Right forelimb (tissue), 1 donor: ENCODE measurements at places on chromosomes 13 and 19.
A peak's percentile ranks its signal among the peaks of the same experiment; 100 is the strongest.

GRCh38 chr19:40666803-40667438 lies 23.5 kb downstream of the NUMBL start:
- DNase-seq: no peak

GRCh38 chr13:40971321-40971720 lies 47.8 kb downstream of the ELF1 start:
- no peak for DNase-seq

DNA sequence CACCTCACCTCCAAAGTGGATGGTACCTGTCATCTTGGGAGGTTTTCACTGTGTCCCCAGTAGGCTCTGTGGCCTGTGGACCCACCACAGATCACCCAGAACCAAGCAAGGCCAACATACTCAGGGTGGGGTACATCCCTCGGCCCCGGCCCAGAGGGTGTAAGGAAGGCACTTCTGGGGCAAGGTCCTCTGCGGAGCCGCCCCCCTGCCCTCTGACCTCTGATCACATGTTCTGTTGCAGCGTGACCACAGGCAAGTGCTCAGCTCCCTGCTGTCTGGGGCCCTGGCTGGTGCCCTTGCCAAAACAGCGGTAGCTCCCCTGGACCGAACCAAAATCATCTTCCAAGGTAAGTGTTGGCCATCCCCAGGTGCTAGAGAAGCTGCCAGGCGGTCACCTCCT lies 36.7 kb downstream of the TMEM161A start:
- no peak for DNase-seq

GRCh38 chr19:1762243-1763117 lies 9.2 kb downstream of the ONECUT3 start:
- DNase-seq: no peak

- DNase-seq: no peak
These were observed 57.2 kb upstream of the ZNRF4 start for GRCh38 chr19:5397804-5398692.

GRCh38 chr13:44051918-44052675 lies 172.4 kb downstream of the LACC1 start:
- DNase-seq: peak; percentile 47

GRCh38 chr19:48192750-48193149 lies 22.3 kb downstream of the ZSWIM9 start:
- no peak for DNase-seq

- no peak for DNase-seq
These were observed 60.8 kb downstream of the AP1M1 start for GRCh38 chr19:16258440-16258903.

DNA sequence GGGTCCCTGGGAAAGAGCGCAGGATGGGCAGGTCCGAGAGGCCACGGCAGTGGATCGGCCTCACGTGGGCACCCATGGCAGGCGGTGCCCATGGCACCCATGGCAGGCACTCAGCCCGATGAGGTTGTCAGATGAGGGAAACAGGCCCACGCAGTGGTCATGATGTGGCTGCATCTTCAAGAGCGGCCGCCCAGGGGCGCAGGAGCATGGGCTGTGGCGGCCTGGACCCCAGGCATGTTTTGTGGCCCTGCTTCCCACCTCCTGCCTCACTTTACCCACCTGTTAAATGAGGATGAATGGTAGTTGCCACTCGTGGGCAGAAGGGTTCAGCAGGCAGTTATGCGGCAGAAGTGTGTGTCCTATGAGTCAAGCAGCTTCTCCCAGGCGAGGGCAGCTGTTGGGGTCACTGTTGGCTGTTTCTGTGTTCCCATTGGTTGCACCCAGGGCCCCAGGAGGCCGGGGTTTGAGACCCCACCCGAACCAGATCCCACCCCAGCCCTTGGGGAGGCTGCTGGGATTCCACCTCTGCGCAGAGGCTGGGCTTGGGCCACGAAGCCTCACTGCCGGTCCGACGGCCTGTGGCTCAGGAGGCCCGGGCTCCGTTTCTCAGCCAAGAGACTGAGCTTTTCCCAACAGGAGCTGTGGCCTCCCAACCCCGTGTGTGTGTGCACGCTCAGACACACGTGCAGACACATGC lies 30.0 kb downstream of the CSNK1G2 start:
- no peak for DNase-seq

- DNase-seq: no peak
These were observed 6.5 kb downstream of the FUZ start for GRCh38 chr19:49806620-49806959.

DNA sequence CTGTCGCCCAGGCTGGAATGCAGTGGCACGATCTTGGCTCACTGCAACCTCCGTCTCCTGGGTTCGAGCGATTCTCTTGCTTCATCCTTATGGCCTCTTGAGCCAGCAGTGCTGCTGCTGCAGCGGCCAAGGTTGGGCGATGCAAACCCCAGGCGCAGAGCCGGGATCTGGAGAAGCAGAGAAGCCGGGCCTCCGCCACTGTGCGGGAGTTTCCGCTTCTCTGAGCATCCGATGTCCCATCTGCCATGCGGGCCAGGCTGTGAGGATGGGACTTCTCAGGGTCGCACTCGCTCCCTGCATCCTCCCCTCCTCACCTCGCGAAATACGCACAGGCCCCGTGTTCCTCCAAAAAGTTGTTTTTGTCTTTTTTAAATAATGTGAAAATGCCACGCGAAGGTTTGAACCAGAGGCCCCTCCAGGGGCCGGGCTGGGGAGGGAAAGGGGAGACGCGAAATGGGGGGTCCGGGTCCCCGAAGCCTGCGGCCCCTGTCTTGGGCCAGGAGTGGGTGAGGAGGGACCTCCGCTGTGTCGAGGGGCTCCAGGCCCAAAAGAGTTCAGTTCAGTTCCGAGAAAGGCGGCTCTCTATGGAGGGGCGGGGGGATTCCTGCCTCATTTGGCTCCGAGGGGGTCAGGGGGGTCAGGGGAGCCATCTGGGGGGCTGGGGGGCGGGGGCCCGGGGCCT lies 15.9 kb downstream of the CYTH2 start:
- DNase-seq: no peak

DNA sequence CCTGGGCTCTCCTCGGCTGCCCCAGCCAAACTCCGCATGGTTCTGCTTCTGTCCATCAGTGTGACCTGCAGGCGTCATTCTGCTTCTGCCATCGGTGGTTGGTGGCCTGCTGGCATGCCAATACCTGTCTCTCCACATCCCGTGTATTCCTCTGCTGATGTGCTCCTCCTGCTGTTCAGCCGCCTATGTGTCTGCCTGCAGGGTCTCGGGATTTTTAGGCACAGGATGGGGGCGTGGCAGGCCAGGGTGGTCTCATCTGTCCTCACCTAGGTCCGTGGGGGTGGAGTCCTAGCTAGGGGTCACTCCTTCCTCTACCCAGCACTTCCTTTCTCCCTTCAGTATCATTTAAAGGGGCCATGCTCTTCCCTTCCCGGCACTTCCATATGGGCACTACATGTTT lies 33.0 kb upstream of the SGCG start:
- DNase-seq: no peak

- DNase-seq: no peak
These were observed 636 bp upstream of the FOXO1 start for GRCh38 chr13:40666933-40667621.

GRCh38 chr19:12695997-12696365 lies 450 bp downstream of the FBXW9 start:
- no peak for DNase-seq

- no peak for DNase-seq
These were observed 599 bp downstream of the SNRNP70 start for GRCh38 chr19:49085868-49086232.

GRCh38 chr13:49395451-49395865 lies 48.4 kb downstream of the CAB39L start:
- no peak for DNase-seq

DNA sequence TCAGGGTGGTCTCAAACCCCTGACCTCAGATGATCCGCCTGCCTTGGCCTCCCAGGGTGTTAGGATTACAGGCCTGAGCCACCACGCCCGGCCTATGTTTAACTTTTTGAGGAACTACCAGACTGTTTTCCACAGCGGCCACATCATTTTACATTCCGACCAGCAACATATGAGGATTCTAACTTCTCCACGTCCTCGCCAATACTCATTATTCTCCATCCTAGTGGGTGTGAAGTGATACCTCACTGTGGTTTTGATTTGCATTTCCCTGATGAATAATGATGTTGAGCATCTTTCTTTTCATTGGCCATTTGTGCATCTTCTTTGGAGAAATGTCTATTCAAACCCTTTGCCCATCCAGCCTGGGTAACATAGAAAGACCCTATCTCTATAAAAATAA lies 14.8 kb downstream of the SLC5A5 start:
- DNase-seq: no peak

DNA sequence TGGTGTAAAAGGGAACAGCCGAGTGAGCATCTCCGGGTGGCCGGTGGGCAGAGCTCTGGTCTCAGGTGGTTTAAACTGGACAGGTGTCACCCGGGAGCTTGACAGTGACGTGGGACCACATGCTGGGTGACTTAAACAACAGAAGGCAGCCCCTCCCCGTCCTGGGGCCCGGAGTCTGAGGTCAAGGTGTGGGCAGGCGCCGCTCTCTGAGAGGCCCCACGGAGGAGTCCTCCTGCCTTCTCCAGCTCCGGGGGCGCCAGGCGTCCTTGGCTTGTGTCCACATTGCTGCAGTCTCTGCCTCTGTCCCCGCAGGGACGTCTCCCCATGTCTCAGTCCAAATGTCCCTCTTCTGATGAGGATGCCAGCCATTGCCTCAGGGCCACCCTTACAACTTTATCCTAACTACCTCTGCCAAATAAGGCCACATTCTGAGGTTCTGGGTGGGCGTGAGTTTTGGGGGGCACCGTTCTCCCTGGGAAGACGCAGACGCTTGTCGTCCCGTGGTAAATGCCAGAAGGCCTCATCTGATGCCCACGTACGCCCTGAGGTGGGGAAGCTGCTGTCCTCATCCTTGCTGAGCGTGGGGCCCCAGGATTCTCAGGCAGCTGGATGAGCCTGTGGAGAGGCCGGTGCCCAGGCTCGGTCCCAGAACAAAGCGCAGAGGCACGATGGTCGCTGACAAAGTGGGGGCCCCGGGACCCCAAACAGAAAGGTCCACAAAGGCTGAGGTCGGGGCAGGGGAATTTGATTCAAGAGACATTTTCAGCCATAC lies 12.9 kb downstream of the GZMM start:
- no peak for DNase-seq

GRCh38 chr19:28929006-28929405 lies 283.9 kb downstream of the UQCRFS1 start:
- no peak for DNase-seq

DNA sequence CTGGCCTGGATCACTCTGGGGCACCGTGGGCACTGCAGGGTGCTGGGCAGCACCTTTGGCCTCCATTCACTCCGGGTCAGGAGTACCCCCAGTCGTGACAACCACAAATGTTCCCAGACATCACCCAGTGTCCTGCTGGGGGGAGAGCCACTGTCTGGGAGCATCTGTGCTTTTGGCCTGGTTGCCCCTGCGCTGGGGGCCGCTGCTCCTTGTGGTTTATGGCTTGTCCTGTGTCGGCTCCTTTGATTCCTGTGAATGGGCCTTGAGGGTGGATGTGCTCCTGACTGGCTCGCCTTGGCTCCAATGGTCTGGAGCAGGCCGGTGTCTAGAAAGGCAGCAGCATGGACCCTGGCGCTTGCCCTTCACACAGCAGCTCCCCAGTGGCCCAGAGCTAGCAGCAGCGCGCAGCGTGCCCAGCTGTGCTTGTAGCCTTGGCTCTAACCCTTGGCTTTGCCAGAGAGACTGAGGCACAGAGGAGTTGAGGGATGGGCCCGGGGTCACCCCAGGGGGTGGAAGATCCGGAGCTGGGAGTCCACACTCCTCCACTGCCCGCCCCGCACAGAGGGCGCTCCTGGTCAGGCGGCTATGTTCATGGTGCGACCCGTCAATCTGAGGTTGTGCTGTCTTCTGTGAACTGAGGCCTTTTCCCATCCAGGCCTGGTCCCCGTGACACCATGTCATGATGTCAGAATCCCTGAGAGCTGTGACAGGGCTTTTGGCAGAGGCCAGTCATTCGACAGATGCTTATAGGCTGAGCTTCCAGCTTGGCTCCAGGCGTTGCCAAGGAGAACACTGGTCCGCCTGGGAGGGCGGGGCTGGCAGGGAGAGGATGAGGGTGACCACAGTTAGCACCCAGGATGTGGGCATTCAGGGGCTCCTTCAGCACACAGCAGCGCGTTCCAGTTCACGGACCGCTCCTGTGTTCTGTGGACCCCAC lies 4.1 kb downstream of the DAZAP1 start:
- no peak for DNase-seq

- DNase-seq: no peak
These were observed 5.9 kb downstream of the CEACAM19 start for GRCh38 chr19:44677019-44677811.

- no peak for DNase-seq
These were observed 233.4 kb downstream of the KCNRG start for GRCh38 chr13:50248516-50249143.

- DNase-seq: peak; percentile 31
These were observed 2.0 kb downstream of the COL4A1 start for GRCh38 chr13:110305001-110305400.

GRCh38 chr13:44908266-44908665 lies 81.0 kb downstream of the NUFIP1 start:
- no peak for DNase-seq

- no peak for DNase-seq
These were observed 108.7 kb downstream of the TEX29 start for GRCh38 chr13:111429064-111429558.

DNA sequence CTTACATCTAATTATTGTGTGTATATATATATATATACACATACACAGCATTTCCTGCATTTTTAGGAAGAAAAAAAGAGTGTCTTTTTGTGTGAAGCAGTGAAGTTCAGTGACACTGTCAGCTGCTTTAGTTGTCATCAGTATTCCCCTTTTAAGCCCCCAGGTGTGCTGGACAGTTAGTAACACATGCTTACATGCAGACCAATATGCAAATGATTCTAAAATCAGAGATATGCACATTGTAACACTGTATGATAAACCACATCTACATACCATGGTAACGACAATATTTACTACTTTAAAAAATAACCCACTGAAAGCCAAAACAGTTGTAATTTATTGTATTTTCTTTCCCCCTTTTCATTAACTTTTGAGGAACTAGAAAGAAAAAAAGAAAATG lies 16.8 kb downstream of the LHFPL6 start:
- DNase-seq: no peak

GRCh38 chr13:108494991-108495645 lies 134.3 kb upstream of the MYO16 start:
- no peak for DNase-seq

GRCh38 chr19:10553943-10554381 lies 10.3 kb downstream of the ATG4D start:
- DNase-seq: no peak

GRCh38 chr19:43331435-43332010 lies 22.0 kb upstream of the CD177 start:
- DNase-seq: no peak

DNA sequence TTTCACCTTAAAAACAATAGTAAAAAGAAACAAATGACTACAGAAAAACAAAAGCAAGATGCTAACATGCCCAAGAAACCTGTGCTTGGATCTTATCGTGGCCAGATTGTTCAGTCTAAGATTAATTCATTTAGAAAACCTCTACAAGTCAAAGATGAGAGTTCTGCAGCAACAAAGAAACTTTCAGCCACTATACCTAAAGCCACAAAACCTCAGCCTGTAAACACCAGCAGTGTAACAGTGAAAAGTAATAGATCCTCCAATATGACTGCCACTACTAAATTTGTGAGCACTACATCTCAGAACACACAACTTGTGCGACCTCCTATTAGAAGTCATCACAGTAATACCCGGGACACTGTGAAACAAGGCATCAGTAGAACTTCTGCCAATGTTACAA lies 6.0 kb downstream of the CKAP2 start:
- DNase-seq: no peak
